ENCODE measurements at places on chromosomes 6 and 20.

- peak; percentile 24 for DNase-seq
Observed at GRCh38 chr6:44452725-44453124, 65.2 kb downstream of the CDC5L start.

DNA sequence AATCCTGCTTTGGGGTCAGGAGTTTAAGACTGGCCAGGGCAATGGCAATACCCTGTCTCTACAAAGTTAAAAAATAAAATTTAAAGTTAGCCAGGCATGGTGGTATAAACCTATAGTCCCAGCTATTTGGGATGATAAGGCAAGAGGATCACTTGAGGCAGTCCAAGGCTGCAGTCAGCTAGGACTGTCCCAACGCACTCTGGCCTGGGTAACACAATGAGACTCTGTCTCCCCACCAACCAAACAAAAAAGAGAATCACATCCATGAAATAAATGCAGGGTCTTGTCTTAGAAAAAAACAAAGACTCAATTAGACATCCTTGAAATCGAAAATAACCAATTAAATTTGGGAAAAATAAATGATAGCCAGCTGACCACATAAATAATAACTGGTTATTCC is 88.9 kb downstream of the PHIP start:
- no peak for DNase-seq

GRCh38 chr6:2684103-2684749 is 66.5 kb downstream of the MYLK4 start:
- DNase-seq = no peak

DNA sequence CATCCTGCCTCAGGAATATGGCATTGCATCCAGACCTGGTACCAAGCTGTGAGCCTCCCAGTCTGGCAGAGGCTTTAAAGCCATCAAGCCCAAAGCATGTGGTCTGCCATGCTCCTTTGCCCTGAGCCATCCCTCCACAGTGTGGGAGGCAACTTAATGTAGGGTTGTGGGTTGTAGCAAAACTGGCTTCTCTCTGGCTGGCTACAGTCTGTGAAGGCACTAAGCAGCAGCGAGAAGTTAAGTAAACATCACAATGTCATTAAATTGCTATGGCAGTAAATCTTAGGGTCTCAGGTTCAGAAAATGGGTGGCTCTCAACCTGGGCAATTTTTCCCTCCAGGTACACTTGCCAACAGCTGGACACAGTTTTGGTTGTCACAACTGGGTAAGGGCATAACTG is 472.9 kb downstream of the PREX1 start:
- no peak for DNase-seq

DNA sequence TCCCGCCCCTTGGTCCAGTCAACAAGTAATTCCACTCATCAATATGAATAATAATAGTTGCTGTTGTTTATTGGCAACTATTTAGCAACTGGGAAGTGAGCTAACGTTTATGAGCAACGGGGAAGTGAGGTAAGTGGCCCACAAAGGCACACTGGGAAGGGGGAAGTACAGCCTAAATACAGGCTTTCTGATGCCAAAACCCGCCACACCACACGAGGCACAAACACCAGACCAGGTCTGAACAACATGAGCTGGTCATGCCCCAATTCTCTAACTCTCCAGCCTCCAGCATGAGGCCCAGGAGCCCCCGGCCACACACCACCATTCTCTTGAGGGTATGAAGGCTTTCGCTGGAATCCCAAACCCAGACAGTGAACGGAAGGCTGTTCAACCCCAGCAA is 50.8 kb downstream of the PREX1 start:
- DNase-seq = no peak

DNA sequence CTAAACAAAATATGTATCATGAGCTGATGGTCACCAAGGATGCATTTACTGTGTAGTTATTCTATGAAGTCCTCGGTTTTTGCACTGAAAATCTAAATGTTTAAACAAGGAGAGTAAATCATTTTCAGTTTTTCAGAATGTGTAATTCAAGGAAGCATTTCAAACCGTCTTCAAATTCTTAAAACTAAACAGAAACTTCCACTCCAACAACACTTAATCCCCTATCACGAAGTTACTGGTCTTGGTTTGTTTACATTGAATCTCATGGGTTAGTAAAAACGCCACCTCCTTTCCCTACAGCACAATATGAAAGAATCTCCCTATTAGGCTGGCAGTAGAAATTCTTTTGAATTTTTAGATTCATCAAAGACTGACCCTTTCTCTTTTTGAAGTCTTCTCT is 192.9 kb downstream of the AIG1 start:
- DNase-seq = no peak

DNA sequence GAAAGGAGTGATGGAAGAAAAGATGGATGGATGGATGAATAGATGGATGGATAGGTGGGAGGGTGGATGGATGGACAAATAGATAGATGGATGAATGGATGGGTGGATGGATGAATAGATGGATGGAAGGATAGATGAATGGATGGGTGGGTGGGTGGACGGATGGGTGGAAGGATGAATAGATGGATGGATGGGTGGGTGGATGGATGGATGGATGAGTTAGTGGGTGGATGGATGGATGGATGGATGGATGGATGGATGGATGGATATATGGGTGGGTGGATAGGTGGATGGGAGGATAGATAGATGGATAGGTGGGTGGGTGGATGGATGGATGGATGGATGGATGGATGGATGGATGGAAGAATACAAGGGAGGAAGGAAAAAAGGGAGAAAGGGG is 82.2 kb downstream of the ATXN1 start:
- DNase-seq = no peak

GRCh38 chr6:128886706-128887105 is 3.8 kb downstream of the LAMA2 start:
- DNase-seq = no peak

- no peak for DNase-seq
Observed at GRCh38 chr6:36116943-36117342, 13.4 kb upstream of the MAPK13 start.

DNA sequence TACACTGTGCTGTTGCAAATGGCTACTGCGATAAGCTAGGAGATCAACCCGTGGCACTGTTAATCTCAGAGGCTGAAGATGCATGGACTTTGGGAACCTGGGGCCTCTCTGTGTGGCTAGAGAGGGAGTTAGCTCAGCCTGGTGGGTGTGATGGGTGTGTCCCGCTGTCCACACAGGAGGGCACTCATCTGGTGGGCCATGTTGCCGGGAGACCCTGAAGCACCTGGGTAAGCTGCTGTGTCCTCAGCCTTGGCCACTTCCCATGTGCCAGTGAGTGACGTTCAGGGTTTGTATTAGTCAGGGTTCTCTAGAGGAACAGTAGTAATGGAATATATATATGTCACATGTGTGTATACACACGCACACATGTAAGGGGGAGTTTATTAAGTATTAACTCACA is 132.7 kb downstream of the ERMARD start:
- no peak for DNase-seq

DNA sequence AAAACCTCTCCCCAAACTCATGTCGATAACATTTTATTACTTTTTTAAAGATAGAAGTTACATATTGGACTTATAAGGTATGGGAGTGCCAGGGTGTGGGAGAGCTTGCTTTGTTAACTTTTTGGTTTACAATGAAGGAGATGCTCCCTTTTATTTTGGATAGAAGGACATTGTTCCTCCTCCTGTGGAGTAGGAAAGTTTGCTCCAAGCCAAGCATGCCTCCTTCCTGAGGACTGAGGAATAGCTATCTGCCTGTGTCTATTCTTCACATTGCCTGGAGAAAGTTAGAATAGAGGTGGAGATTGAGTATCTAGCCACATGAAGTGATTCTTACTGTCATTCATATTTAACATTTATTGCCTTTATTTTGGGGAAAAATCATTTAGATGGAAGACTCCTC is 71.9 kb downstream of the EYA4 start:
- DNase-seq = no peak

DNA sequence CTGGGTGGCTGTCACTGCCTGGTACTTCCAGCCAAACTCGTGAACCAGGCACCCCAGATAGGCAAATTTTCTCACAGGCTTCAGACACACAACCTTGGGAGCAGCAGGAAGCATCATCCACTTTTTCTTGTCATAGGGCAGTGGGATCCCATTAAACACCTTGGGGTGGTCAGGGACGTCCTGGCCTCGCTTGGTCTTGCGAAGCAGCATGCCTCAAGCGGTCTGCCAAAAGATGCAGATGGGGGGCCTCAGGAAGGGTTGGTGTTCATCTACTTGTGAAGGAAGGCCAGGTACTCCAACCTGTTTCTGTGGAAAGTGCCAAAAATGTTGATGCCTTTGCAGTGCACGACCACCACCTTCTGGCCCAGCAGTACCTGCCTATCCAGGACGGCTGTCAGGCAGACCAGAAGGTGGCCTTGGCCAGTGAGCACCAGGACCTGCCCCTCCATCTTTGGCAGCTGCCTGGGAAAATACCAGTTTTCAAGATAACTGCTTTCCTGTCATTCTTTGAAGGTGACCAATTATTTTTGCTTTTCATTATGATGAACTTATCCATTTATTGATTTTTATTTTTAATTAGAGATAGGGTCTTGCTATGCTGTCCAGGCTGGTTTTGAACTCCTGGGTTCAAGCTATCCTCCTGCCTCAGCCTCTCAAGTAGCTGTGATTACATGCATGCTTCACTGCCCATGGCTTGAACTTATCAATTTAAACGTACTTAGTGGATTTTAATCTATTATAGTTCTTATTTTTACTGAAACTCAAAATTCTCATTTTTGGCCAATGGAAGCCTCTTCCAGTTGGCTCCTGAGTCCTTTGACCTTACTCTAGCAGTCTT is 80.1 kb downstream of the MAN1A1 start:
- no peak for DNase-seq

DNA sequence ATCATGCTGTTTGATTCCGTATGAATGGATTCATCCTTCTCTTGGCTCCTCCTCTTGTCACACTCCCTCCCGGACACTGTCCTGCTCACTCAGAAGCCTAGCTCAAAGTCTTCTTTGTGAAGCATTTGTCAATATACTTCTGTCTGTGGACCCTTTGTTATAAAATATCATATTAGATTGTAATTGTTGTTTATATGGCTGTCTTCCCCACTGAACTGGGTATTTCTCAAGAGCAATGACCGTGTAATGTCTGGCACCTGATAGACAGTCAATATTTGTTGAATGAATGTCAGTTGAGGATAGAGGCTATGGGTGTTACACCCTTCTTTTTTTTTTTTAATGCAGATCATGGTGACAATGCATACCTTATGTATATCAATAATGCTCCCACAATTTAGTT is 335.3 kb downstream of the SOX4 start:
- DNase-seq = no peak

GRCh38 chr6:15927531-15928225 is 201.2 kb upstream of the MYLIP start:
- DNase-seq = no peak

DNA sequence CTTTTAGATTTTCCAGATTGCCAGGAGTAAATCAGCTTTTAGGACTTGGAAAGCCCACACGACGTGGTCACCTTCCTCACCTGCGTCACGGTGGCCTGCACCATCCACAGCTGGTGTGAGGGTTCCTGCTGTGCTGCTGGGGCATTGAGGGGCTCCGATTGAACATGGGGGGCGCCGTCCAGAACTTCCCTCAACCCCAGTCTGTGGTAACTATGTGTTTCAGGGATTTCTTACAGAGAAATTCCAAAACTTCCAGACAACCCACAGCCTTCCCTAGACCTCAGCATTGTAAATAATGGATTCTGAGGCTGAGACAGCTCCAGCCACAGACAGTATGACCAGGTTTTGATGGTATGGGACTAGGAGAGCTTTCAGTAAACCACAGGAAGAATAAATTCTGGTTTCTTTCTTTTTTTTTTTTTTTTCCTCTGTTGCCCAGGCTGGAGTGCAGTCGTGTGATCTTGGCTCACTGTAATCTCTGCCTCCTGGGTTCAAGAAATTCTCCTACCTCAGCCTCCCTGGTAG is 46.7 kb upstream of the IRF4 start:
- DNase-seq = peak; percentile 24

DNA sequence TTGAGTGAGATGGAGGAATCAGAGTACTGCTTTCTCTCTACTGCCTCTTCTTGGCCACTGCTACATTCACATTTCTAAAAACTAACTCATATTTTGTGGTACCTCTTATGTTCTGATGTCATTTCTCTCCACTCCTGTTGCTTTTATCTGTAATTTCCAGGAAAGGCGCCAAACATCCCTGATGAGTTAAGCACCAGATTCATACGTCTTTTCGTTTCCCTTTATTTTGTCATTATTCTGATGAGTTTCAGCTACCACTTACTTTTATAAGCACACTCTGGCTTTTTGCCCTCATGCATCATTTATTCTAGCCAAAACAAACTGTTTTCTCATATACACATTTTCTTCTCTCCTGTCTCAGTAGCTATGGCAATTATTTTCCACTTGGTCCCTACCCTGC is 680.0 kb downstream of the RNF144B start:
- no peak for DNase-seq

GRCh38 chr20:3777716-3778629 is 3.3 kb downstream of the SPEF1 start:
- DNase-seq = no peak

DNA sequence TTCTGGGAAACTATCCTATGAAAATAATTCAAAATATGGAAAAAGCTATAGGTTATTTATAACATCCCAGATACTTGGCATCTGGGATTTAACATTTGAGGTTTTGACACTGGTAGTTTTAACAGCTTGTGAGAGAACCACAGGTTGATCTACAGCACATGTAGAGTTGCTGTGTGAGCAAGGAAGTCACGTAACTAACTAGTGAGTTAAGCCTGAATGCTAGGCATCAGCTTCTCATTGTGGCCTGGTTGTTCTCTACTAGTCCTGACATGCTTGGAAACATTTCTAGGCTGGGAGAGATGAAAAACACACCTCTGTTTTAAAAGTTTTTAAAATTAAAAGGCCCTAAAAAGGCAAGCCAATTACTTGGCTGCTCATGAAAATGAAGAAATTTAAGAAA is 28.2 kb downstream of the ESF1 start:
- DNase-seq = no peak

- DNase-seq = no peak
Observed at GRCh38 chr6:47403801-47404200, 73.8 kb upstream of the CD2AP start.

- DNase-seq = no peak
Observed at GRCh38 chr6:37238381-37238780, 19.2 kb upstream of the TBC1D22B start.

GRCh38 chr6:66896415-66896814 is 1189.4 kb upstream of the EYS start:
- DNase-seq = no peak

DNA sequence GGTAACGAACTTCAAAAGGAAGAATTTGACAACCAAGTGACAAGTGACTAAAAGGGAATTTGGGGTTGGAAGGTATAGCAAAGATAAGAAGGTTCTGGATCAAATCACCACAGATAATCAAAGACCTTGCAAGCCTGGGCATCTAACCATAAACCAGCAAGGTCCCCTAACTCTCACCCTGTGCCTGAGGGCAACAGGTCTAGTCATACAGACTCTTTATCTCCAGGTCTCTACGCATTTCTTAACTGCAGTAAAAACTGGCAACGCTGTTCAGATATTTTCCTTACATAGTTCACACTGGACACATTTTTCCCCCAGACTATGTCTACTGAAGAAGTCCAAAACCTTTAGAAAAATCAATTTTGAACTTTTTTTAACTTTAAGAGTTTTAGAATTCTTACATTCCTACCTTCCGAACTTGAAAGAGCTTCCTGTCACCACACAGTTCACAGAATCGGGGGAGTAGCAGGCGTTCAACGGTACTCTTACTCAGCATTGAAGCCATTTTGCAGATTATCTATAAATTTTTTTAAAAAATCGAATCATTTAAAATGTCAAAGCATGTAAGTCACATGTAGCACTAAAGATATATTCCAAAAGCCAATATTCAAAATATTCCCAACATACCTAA is 23.0 kb upstream of the ANKRD60 start:
- no peak for DNase-seq

GRCh38 chr6:62390401-62390800 is 104.4 kb upstream of the KHDRBS2 start:
- no peak for DNase-seq

- peak; percentile 44 for DNase-seq
Observed at GRCh38 chr6:20688710-20689500, 154.6 kb downstream of the CDKAL1 start.
